ENCODE measurements at places on chromosomes 6 and 20.
A peak's percentile ranks its signal among the peaks of the same experiment; 100 is the strongest.

GRCh38 chr20:10507052-10507451 lies 71.9 kb downstream of the SLX4IP start:
- DNase-seq, result no peak

DNA sequence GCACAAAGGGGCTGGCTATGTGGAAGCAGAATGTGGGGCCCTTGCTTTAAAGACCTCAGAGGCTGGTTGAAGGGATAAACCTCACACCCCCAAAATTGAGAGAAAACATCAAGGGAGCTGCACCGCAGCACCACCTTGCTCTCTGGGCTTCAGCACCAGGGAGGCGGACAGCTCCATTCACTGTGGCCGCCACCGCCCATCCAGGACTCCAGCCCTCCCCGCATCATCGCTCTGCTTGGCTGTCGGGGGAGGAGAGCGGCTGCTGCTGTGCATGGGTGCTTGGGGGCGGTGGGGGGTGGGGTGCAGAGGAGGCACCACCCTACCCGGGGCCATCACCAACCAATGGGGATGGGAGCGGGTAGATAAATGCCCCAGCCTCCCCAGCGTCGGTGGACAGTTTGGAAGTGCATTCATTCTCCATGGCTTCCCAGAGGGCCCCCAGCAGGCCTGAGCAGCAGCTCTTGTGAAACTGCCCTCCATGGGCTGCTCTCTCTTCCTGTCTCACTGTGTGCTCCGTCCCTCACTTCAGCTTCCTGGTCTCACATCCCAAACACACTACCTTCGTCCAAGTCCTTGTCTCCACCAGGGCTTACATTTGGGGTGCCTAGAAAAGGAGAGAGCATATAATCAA lies 75.7 kb upstream of the BHLHE23 start:
- DNase-seq, result peak; percentile 86

GRCh38 chr6:70234561-70235236 lies 68.2 kb downstream of the COL9A1 start:
- no peak for DNase-seq

DNA sequence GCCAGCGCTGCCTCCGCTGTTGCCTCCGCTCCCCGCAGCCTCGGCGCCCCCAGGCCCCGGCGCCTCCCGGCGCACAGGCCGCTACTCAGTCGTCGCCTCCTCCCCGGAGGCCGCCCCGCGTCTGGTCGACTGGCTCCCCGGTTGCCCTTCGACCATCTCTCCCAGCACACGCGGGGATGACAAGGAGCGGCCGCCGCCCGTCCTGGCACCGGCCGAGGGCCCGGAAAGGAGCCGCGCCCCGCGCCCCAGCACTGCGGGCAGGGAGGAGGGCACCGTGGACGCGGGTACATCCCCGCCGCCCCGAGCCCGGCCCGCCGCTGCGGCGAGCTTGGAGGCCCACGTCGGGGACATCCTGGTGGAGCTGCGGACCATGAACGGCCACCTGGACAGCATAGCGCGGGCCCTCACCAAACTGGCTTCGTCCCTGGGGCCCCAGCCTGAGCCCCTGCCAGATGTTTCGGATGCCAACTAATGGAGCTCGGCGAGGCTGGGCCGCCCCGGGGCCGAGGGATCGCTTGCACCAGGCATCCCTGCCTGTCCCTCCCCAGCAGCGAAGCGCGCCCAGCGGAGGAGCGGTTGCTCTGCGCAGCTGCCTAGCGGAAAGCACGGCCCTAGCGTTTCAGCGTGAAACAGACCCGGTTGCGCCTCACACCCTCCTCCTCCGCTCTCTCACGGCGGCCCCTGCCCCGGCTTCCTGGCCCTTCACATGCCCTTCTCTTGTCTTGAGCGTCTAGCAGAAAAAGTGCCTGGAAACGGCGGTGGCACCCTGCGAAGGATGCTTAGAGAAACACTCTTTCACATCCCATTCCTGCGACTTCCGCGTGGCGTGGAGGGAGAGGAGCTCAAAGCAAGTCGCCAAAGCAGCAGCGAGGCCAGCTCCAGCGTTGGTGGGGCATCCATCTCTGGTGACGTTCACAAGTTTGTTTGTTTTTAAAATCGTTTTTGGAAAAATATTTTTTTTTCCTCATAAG lies 285.8 kb upstream of the SUPT3H start:
- no peak for DNase-seq
